Naive thymus-derived CD4-positive, alpha-beta T cell (primary cell): ENCODE measurements at places on chromosomes 7 and 10. TPM values are rescaled to one million over a fixed set of nuclear protein-coding genes. Genes with fewer than 3 reads are reported as not detected.

MOGAT3 gene
- total RNA-seq: not detected

SRGN gene
- 66.6 TPM for total RNA-seq

SPDYE5 gene
- total RNA-seq: 0.47 TPM

FUOM gene
- 20.5 TPM for total RNA-seq

PRR15 gene
- total RNA-seq: not detected

ZP3 gene
- total RNA-seq: 5.3 TPM

DNA sequence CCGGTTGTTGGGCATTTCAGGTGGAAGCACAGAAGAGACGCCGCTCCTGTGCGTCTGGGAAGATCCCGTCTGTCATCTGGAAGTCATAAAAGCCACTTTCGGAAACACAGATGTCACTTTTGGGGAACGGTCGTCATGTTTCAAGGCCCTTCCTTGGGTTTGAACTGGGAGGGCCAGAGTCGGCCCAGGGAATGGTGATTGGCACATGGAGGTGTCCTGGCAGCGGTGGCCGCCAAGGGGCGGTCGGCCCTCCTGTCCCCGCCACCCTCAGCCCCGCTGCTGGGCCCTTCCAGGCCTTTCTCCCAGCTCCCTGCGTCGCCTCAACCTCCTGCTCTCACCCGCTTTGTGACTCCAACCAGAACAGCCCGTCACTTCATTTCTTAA lies 115.2 kb upstream of the SFMBT2 start:
- no peak for DNase-seq

DNA sequence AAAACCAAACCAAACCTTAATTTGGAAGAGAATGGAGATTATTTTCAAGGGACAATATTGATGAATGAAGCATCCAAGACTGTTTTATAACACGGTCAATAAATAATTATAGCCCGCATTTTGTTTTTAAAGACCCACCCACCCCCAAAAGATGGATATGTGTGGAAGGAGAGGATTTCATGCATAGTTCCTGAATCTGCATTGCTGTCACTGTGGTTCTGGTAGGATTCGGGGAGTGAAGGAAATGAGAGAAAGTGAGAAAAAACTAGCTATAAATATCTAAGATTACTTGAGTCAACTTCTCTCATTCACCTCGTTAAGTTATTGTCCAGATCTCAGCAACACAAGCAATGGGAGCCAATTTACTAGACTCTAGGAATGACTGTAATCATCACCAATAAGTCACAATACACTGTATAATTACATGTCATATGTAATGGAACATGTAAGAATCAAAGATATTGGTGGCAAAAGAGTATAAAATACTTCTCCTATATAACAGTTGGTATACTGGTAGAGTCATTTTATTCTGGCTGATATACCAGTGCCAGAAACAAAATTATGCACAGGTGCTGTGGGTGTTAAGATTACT lies 30.2 kb downstream of the NAMPT start:
- no peak for DNase-seq

- no peak for DNase-seq
These were observed 172.2 kb upstream of the KMT2E start for GRCh38 chr7:104841798-104842197.

DNA sequence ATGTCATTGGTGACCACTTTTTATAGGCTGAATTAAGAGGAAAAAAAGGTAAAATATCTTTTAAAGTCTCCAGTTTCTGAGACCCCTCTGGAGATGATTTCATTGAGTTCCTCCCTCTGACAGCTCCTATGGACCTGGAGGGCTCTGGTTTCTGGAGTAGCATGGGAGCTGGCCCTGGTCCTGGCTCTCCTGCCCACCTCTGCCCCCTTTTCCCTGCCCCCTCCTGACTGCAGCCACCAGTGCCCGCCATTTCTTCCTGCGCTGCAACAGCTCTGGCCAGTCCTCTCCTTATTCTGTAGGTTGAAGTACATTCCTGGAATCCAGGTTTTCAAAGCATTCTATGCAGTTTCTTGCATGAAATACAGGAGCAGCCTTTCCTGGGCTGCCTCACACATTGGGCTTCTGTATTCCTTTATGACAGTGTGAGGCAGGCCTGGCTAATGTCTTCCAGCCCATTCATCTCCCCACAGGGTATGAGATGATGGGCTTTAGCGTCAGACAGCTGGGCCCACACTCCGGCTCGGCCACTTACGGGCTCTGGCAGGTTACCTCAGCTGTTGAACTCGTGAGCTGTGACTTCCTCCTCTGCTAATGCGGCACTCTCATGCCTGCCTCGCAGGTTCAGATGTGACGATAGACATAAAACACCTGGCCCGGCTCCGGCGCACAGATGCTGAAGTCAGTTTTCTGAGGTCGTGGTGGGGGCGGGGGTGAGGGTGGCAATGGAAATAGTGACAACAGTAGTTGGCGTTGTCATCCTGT lies 101.7 kb downstream of the MGMT start:
- no peak for DNase-seq

DNA sequence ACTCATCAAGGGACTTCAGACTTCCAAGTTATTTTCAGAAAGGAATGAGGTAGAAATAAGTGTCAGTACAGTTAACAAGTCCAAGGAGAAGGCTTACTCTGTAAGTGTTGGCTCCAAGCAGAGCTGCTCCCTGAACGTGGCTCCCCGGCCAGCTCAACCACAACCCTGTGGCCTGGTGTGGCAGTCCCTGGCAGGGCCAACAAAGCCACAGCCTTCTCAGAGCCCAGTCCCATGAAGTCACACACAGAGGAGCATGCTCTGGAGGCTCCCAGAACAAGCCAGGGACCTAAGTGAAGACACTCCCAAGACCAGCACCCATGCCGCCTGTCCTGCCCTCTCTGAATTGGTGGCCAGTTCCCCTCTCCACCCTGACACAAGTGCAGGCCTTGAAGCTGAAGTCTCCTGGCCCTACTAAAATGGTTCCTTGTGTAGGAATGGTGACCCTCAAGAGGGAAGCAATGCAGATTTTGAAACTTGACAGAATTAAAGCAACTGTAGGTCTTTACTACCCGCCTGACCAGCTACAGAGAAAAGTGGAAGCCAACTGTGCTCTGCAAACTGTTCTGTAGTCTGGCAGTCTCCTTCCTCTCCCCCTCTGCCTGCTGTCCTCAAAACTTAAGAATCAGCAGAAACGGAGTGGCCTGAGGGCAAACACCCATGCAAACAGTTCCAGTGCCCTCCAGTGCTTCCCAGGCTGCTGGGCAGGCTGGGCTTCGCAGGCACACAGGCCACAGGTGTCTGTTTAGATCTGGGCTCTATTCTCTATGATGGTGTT lies 51.1 kb downstream of the NOD1 start:
- DNase-seq: no peak

DNA sequence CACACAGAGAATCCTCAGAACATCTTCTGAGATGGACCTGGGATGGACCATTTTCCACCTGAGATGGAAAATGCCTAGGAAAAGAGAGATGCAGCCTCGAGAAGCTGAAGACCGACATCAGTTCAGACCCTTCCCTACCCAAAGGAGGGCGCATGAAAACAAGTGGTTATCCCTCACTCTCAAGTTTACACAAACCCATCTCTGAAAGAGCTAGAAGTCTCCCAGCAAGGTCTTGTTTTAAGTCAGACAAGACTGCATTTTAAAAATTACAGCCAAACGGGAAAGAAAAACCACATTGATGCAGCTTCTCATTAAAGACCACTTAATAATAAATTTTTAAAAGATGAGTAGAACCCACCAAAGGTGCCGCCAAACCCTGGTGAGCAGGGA lies 1.3 kb downstream of the RAPGEF5 start:
- DNase-seq: no peak

DNA sequence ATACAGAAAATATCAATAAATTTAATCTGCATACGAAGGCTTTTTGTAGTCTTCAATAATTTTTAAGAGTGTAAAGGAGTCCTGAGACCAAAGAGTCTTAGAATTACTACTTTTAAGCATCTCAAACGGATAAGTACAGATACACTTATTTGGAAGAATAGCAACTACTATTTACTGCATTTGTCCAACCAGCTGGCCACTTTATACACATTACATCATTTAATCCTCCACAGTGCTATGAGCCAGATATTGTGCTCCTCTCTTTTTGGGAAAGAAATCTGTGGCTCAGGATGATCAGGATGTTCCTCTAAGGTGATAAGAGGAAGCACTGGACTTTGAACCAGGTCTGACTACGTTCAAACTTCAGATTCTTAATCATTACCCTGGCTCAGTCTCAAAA lies 588.6 kb upstream of the LRRTM3 start:
- no peak for DNase-seq

GRCh38 chr7:87517891-87518290 lies 42.4 kb upstream of the ABCB4 start:
- DNase-seq: no peak

- no peak for DNase-seq
These were observed 12.8 kb upstream of the PROSER2 start for GRCh38 chr10:11810313-11810766.

DNA sequence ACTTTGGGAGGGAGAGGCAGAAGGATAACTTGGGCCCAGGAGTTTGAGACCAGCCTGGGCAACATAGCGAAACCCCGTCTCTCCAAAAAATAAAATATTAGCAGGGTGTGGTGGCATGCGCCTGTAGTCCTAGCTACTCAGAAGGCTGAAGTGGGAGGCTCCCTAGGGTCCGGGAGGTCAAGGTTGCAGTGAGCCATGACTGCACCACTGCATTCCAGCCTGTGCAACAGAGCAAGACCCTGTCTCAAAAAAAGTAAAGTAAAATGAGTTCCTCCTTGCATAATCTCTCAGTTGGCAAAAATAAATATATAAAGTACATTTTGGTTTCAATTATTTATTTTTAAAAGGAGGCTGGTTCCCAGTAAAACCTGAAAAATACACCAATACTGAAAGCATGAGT lies 11.8 kb downstream of the NANOS1 start:
- DNase-seq: no peak

DNA sequence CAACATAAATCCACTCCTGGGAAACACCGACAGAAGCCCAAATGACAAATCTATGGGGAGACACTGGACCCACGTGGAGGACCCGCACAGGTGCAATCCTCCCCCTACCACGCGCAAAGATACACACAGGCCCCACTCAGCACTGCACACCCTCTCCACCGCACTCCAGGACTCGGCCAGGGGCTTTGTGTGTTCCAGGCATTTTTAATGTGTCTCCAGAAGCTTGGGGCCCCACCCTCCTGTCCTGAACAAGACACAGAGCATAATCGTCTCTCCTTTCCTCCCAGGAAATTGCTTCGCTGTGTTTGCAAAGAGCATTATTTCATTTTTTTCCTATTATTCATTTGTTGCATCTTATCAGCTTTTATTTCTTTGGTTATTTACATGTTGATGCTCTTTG lies 82.8 kb downstream of the GLI3 start:
- DNase-seq: no peak
